ENCODE measurements at places on chromosomes 1 and 21.
A peak's percentile ranks its signal among the peaks of the same experiment; 100 is the strongest.

GRCh38 chr1:94379615-94380014, 38.6 kb upstream of the ABCD3 start:
- DNase-seq, result no peak

DNA sequence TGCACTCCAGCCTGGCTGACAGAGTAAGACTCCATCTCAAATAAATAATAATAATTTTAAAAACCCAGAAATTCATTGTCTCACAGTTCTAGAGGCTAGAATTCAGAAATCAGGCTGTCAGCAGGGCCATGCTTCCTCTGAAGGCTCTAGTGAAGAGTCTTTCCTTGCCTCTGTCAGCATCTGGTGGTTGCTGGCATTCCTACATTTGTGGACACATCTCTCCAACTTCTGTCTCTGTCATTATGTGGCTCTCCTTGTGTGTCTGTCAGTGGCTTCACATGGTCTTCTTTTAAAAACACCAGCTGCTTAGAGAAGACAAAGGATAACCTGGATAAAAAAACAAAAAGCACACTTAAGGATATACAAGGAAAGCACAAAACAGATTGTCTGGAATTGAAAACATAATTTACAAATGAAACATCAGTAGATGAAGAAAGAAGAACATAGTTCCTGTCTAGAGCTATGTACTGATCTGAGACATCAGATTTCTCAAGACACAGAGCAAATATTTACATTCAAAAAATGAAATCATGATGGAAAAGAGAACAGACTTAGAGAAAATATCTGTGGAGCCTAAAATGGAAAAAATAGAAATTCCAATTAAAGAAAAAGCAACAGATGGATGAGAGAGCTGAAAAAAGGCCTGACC, 32.7 kb upstream of the ASB17 start:
- DNase-seq, result no peak

GRCh38 chr1:116332451-116332850, 40.6 kb upstream of the ATP1A1 start:
- no peak for DNase-seq

DNA sequence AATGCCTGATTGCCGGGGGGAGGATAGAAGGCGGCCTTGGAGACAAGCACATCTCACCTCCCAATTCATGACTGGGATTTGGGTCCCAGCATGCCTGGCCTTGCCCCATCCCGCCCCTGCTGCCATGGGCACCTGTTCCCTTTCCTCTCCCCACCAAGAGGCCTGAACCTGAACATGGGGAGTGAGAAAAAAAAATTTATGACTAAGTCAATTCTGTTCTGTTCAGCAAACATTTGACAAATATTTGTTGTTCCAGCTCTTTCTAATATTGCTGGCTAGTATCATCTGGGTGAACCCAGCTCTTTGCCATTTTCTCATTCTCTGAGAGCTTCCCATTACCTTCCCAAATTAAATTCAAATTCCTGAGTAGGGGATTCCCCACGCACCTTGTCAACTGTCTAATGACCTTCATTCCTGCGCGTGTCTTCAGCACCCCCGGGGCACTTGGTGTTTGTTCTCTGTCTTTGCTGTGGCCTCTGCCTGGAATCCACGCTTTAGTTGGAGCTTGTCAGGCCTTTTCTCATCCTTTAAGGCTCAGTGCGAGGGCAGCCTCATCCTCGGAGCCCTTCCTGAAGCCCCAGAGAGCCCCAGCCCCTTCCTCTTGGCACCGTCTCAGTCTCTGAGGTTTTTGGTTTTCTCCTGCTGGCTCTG, 42.8 kb downstream of the ARHGEF10L start:
- DNase-seq, result no peak

- DNase-seq, result no peak
Measured at GRCh38 chr1:184176058-184176457, 124.5 kb downstream of the TSEN15 start.

DNA sequence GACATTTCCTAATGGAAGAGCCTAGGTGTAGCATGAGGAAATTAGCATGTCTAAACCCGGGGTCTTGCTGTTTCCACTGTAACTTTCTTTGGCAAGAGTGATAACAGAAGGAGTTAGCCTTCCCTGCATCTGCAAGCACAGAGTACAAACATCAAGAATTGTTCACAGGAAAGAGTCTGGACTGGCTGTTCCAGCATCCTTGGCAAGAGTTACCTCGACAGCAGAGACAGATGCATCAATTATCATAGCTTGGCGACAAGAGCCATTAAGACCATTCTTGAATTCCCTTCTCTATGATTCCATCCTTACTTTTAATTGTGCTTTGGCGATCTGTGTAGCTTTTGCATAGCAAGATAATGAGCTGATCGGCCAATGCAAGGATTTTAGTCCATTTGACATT, 82.8 kb upstream of the RALGPS2 start:
- no peak for DNase-seq

- DNase-seq, result no peak
Measured at GRCh38 chr1:38063616-38064015, 17.0 kb upstream of the POU3F1 start.

DNA sequence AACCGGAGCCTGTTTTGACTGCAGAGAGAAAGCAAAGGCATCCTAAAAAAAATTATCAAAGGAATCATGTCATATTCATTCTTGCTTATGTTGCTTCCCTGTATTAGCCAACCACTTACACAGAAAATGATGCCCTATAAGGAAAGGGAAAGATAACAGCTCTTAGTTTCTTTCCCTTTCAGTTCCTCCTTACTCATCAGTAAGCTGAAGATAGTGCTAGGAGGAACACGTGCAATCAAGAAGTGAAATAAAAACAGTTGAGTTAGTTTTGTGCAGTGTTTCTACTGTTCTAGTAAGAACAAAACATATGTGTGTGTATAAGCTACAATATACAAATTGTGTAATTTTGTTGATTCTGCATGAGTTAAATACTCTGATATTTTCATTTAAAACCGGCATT, 45.3 kb upstream of the MTF2 start:
- DNase-seq, result no peak

DNA sequence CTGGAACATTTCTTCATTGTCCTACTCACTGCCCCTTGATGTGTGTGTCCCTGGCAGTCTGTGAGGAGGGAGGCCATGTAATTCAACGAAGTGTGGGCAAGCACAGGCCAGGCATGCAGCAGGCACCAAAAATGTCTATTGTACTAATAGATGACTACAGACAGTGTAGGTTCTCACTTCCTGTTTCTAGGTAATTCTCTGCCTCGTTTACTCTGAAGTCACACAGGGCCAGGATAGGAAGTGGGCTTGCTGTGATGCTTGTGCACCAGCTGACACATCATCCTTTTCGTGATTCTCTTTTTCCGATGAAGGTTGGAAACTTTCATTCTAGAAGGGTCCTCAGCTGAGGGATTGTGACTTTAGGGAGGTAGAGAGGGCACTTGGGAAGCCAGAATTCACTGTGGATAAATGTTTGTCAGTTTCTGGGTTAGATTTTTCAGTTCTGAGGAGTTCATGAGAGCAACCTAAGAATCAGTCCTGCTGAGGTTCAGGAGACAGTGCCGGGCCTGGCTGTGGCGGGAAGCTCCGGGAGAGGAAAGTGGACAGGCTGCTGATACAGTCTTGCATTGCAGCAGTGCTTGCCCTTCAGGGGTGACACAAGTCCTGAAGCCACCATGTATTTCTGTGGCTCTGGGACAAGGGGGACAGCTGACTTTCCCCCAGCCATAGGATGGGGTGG, 4.3 kb upstream of the CSF1 start:
- DNase-seq, result peak; percentile 65

GRCh38 chr1:95384567-95384966, 150.6 kb downstream of the RWDD3 start:
- peak; percentile 30 for DNase-seq

GRCh38 chr21:38377165-38378088, 120.6 kb downstream of the KCNJ15 start:
- DNase-seq, result no peak

DNA sequence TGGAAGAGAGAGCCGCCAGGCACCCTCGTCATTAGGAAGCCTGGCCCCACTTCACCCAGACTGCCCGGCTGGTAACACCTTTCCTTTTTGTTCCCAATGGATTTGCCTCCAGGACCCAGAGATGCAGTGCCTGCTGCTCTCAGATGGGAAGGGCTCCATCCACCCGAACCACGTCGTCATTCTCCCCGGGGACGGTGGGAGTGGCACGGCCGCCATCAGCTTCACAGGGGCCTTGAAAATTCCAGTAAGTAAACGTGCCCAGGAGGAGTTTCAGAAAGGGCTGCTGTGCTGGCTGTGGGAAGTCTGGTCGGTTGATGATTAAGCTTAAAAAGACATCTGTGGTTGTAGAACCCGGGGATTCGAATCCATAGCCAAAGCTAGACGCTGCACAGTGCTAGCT, 45.2 kb downstream of the SLC37A1 start:
- DNase-seq, result no peak

- DNase-seq, result peak; percentile 38
Measured at GRCh38 chr21:32578107-32578691, 7.1 kb downstream of the TCP10L start.

DNA sequence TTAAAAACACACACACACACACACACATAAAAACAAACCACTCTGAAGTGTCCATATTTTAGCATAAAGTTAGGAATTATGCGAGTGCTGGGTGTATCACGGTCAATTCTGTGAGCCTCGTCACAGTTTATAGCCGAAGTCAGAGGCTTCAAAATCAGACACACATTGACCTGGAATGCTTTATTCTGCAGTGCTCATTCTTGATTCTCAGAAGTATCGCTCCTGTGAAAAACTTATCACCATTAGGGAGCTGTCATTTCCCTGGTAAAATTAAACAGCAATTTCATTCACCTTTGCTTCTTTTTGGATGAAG, 8.7 kb upstream of the IRF2BP2 start:
- DNase-seq, result no peak

GRCh38 chr1:228289996-228290881, 82.4 kb downstream of the OBSCN start:
- DNase-seq, result no peak

GRCh38 chr1:172155766-172156165, 264.7 kb upstream of the C1orf105 start:
- DNase-seq, result no peak

DNA sequence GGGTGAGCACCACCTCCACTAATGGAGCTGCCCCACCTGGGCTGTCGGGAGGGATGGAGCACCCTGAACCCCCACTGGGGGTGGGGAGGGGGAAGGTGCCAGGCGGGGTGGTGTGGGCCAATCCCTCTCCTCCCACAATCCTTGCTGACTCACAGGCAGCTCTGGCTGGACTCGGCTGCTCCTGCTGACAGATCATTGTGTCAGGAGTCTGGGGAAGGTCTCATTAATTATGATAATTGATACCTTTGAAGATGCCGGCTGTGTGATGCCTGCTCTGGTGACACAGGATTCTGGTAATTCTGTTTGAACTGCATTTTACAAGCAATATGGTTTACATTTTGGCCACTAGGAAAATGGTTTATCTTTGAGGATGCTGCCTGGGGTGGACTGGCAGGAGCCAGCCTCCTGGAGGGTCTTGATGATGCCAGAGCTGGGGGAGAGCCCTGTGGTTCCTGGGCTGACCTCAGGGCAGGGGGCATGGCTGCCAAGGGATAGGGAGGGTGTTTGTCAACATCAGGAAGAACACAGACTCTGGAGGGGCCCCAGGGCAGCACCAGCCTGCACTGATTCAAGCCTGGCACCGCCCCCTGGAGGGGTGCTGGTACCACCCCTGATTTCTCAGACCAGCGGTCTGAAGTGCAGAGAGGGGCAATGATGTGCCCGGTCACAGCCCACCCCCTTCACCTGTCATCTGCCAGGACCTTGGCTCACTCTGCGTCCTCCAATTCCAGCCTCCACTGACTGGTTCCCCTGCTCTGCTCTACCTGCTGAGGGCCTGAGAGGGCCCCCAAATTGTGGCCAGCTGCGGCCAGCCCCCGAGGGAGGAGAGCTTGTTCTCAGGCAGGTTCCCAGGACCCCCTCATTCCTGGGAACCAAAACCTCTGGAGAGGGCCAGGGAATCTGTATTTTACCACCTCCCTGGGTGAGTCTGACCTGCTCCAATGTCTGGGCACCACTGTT, 338.8 kb downstream of the MATN1 start:
- DNase-seq, result no peak

GRCh38 chr1:181817091-181817490, 244.4 kb downstream of the ZNF648 start:
- DNase-seq, result no peak

GRCh38 chr1:8179132-8179793, 138.7 kb upstream of the SLC45A1 start:
- no peak for DNase-seq

DNA sequence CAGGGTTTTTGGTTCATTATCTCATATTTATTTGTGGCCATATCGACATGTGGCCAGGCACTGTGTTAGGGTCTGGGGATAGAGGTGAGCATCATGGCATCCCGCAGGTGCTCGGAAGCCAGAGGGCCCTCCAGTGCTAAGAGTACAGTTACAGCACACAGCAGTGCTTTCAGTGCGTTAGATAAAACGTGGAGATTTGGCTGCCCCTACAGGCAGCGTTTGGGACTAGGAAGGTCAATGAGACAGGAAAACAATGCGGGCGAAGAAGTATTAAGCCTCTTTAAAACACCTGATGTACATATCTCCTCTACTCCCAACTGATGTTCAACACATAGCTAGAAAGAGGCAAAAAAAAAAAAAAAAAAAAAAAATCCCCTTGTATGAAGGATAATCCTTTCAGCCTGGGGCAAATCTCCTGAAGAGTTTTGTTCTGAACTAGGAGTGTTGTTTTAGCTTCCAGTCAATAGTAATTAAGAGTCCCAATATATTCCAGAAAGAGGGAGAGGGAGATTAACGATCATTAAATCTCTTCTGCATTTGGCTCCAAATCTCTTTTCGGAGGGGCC, 80.1 kb downstream of the CAPZB start:
- DNase-seq, result no peak

DNA sequence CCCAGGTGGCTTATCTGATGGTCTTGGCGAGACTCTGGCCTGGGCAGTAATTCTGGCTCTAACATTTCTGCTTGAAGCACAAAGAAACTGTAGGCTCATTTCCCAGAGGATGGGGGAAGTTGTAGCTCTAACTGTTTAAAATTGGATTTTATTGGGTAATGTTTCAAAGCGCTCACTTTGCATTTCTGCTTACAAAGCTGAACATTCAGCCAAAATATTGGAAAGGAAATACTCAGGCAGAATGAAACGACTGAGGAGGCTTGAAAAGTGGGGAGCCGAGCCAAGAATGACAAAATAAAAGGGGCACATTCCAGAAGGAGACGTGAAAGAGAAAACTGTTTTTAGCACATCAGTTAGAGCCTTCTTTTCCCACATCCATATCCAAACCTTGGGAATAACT, 202.6 kb downstream of the GRIK1 start:
- DNase-seq, result no peak

DNA sequence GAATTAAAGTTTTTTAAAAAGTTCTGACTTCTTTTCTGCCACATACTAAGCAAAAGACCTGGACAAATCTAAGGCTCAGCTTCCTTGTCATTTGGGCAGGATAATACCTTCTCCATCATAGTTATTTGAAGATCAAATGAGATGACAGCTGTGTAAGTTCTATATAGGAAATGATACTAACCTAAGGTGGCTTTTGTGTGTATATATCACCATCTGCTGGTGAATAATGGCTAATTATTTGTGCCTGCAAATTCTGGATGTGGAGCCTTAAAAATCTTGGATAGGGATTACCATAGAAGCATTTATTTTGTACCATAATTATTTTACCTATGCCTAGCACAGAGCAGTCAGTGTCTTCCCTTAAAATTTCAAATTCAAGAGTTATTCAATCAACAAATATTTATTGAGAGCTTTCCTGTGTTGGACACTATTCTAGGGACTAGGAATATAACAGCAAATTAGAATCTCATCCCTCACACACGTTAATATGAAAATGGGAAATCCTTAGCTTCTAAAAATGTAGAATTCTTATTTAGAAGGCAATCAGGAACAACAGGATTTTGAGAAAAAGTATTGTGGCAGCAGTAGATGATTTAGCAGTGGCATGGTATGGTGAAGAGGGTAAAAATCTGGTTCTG, 89.8 kb downstream of the TMEM200B start:
- DNase-seq, result no peak

Measured in activated T-cell treated with anti-CD3 and anti-CD28 coated beads, Interleukin-2, amount 50 U/mL, for 48 hours (primary cell).